SJSA1 (cell line): ENCODE measurements at places on chromosomes 5 and 9. TPM values are rescaled to one million over a fixed set of nuclear protein-coding genes. Genes with fewer than 3 reads are reported as not detected.

Gene ZMAT2
- 99.1 and 114 TPM in 2 replicates for total RNA-seq

GRCh38 chr9:108057421-108058134, 568.0 kb upstream of the KLF4 start:
- peak; percentile 72 for DNase-seq

Gene PCDHB13
- total RNA-seq = 1.3 and 1.7 TPM in 2 replicates

Gene C1QTNF2
- 5.7 and 6.7 TPM in 2 replicates for total RNA-seq

Gene CA9
- not detected in 2 replicates for total RNA-seq

Gene NR5A1
- not detected in 2 replicates for total RNA-seq
